ENCODE measurements at places on chromosomes 5 and 9. TPM values are rescaled to one million over a fixed set of nuclear protein-coding genes. Genes with fewer than 3 reads are reported as not detected.
A peak's percentile ranks its signal among the peaks of the same experiment; 100 is the strongest.

SLC36A3 gene
- not detected for polyA plus RNA-seq

NUDT12 gene
- polyA plus RNA-seq: 7.5 TPM

DBH gene
- polyA plus RNA-seq: not detected

SNCAIP gene
- not detected for polyA plus RNA-seq

DNA sequence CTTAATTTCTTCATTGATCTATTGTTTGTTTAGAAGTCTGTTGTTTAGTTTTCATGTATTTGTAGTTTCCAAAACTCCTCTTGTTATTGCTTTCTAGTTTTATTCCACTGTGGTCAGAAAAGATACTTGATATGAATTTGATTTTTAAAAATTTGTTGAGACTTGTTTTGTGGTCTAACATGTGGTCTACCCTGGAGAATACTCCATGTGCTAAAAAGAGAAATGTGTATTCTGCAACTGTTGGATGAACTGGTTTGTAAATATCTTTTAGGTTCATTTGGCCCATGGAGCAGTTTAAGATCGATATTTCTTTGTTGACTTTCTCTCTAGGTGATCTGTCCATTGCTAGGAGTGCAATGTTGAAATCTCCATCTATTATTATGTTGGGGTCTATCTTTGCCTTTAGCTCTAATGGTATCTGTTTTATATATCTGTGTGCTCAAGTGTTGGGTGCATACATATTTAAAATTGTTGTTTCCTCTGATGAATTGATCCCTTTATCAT, 150.6 kb upstream of the ATP10B start:
- H3K27me3 ChIP-seq: no peaks in the 10 kb centered on the region
- no peaks in the 10 kb centered on the region for H3K4me1 ChIP-seq
- H3K27ac ChIP-seq: no peak overlapping the region
- H3K4me3 ChIP-seq: no peak overlapping the region

- no peak overlapping the region for H3K27ac ChIP-seq
- H3K4me1 ChIP-seq: peaks cover 16% of the 10 kb centered on the region
- no peaks in the 10 kb centered on the region for H3K36me3 ChIP-seq
- no peaks in the 10 kb centered on the region for H3K27me3 ChIP-seq
Measured at GRCh38 chr9:124710766-124711165, 60.3 kb downstream of the NR6A1 start.

GRCh38 chr5:172114875-172115422, 73.1 kb downstream of the STK10 start:
- H3K4me3 ChIP-seq: no peak overlapping the region
- H3K4me1 ChIP-seq: peaks cover 23% of the 10 kb centered on the region
- H3K27me3 ChIP-seq: no peaks in the 10 kb centered on the region
- H3K27ac ChIP-seq: no peak overlapping the region

- no peak overlapping the region for H3K4me3 ChIP-seq
- H3K36me3 ChIP-seq: peaks cover 4% of the 10 kb centered on the region
- H3K4me1 ChIP-seq: no peaks in the 10 kb centered on the region
- no peak for DNase-seq
- no peaks in the 10 kb centered on the region for H3K27me3 ChIP-seq
Measured at GRCh38 chr5:6723816-6724300, 10.6 kb downstream of the TENT4A start.

DNA sequence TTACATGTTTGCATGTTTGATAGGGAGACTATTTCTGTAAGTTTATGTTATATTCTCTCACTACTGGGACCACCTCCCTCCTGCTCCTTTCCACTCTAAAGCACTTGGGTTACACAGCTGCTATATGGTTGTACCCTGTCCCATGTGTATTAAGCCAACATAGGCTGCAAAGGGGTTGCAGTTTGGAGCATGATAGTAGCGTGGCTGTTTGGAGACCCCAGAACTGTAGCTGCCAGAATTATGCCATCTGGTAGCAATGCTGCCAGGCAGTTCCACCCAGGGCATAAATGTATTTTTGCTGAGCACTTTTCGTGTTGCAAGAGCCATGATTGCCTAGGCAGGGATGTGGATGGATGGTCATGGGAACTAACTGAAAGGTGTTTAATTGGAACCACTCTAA, 81.8 kb downstream of the CNTLN start:
- H3K4me3 ChIP-seq: no peak overlapping the region
- no peaks in the 10 kb centered on the region for H3K27me3 ChIP-seq
- H3K27ac ChIP-seq: no peak overlapping the region

- no peak overlapping the region for H3K27ac ChIP-seq
- no peaks in the 10 kb centered on the region for H3K4me1 ChIP-seq
- DNase-seq: no peak
- no peak overlapping the region for H3K4me3 ChIP-seq
Measured at GRCh38 chr5:41211417-41211816, 1.9 kb downstream of the C6 start.

DNA sequence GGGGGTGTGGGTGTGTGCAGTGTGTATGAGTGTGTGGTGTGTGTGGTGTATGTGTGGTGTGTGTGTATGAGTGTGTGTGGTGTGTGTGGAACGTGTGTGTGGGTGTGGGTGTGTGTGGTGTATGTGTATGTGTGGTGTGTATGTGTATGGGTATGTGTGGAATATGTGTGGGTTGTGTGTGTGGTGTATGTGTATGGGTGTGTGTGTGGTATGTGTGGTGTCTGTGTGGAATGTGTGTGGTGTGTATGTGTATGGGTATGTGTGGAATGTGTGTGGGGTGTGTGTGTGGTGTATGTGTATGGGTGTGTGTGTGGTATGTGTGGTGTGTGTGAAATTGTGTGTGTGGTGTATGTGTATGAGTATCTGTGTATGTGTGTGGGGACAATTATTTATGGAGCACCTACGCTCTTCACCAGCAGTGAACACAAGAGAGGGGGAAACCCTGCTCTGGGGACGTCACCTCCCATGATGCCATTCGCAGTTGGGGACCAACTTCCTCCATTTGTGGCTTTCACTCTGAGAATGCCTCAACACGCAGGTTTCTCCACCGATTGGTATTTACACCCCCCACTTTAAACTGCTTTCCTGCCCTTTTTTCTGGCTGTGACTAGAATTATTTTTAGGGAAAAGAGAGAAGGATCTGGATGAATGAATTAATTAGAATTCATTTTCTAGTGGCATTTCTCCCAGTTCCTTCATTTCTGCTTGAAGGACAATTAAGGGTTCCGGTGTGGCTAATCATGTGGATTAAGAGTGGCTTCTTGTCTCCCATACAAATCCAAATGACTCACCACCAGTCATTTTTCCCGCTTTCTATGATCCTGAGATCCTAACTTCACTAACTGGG, 238.1 kb downstream of the ROR2 start:
- no peak overlapping the region for H3K4me3 ChIP-seq
- H3K27me3 ChIP-seq: peaks cover 10% of the 10 kb centered on the region
- no peaks in the 10 kb centered on the region for H3K36me3 ChIP-seq
- H3K27ac ChIP-seq: no peak overlapping the region
- peak; percentile 17 for DNase-seq
- no peaks in the 10 kb centered on the region for H3K4me1 ChIP-seq

- DNase-seq: no peak
- H3K4me1 ChIP-seq: no peaks in the 10 kb centered on the region
- no peaks in the 10 kb centered on the region for H3K27me3 ChIP-seq
- H3K27ac ChIP-seq: no peak overlapping the region
Measured at GRCh38 chr5:25552871-25553481, 908.2 kb upstream of the CDH10 start.

DNA sequence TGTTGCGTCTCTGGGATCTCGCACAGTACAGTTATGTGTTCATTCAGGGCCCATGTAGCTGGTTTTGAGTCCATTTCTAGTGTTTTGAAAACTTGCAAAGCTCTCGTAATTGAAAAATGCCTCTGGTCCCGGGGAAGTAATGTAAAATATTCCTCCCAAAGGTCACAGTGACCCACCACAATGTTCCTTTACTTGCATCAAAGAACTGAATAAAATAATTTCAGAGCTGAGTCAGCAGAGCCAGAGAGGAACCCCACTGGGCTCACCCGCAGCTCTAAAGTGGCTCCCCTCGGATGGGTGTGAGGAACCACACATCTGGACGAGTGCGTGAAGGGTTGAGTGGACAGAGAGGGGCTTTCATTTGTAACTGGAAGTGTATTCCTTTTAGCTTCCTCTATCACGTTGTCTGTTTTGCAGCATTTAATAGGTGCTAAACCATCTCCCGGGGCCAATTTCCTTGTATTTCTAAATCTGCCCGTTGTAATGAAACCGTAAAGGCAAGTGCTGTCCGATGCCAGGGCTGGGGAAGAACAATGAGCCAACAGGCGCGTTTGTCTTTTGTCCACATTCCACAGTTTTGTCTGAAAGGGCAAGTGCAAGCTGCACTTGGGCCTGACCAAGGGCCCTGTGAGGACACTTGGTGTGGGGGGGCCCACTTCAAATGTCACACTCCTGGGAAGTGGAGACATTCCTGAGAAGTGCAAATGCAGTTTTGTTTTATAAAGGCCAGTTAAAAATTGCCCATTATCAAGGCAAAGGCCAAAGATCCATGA, 29.9 kb downstream of the COL5A1 start:
- no peak overlapping the region for H3K4me3 ChIP-seq
- peaks cover 24% of the 10 kb centered on the region for H3K4me1 ChIP-seq
- H3K36me3 ChIP-seq: no peaks in the 10 kb centered on the region
- H3K27ac ChIP-seq: no peak overlapping the region

- H3K4me1 ChIP-seq: no peaks in the 10 kb centered on the region
- peaks cover 10% of the 10 kb centered on the region for H3K36me3 ChIP-seq
- DNase-seq: no peak
- H3K27ac ChIP-seq: no peak overlapping the region
Measured at GRCh38 chr5:176944268-176944667, 45.1 kb upstream of the HK3 start.

DNA sequence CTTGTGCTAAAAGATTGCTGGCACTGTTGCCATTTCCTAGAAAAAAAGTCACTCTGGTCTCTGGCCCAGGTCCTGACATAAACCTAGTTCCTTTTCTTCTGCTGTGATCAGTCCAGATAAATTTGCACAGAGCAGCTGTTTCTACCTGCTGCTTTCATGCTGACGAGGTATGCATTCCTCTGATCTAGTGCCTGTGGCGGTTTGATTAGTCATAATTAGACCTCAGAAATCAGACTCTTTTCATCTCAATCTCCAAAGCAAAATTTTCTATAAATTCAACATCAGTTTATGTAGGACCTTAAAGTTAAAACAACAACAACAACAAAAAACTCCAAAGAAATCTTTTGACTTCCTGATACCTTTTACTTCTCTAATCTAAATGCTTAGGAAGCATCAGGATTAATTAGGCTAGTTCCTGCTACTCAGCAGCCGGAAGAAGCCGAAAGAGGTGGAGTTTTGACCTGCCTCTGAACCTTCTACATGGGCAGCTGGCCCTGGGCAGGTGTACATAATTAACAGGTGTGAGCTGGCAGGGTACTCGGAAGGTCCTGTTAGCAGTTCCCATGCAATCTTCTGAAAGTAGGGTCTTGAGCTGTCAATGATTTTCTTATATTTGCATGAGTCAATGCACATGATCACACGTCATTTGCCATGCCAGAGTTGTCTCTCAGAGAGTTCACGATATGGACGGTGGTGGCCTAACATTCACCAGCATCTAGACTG, 83.3 kb upstream of the CCDC112 start:
- H3K4me3 ChIP-seq: no peak overlapping the region
- H3K4me1 ChIP-seq: peaks cover 22% of the 10 kb centered on the region
- H3K27me3 ChIP-seq: no peaks in the 10 kb centered on the region
- peak; percentile 66 for DNase-seq
